ENCODE measurements at places on chromosomes 2 and 18.

DNA sequence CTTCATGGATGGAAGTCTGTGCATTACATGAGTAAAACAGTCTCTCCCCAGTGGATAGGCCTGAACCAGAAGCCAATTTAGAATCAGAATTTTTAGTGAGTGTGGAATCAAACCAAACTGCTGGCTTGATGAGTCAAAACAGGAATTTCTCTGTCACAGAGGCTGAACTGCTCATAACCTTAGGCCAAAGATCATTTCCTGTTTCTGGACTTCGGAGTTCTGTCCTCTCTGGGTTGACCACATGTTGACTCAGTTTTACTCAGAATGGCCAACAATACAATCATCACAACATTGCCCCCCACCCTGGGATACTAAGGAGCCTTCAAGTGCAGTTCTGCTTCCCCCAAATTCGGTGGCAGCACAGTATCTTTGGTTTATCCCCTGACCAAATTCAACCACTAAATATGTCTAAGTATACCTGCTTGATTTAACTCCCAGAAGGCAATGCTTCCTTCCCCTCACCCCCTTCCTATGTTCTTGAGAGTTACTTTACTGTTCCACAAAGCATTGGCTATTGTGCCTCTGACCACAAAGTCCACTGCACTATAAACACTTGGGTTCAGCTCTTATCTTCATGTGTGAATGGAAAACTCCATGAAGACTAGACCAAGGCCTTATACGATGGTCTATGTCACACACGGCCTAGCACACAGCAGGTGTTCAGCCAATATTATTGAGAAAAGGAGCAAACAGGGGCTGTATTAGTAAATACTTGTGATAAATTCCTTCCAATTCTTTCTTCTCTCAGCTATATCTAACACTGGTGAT is 67.8 kb downstream of the NXPH2 start:
- DNase-seq, result peak; percentile 16

- no peak for DNase-seq
Observed at GRCh38 chr18:8942021-8942908, 160.2 kb upstream of the NDUFV2 start.

DNA sequence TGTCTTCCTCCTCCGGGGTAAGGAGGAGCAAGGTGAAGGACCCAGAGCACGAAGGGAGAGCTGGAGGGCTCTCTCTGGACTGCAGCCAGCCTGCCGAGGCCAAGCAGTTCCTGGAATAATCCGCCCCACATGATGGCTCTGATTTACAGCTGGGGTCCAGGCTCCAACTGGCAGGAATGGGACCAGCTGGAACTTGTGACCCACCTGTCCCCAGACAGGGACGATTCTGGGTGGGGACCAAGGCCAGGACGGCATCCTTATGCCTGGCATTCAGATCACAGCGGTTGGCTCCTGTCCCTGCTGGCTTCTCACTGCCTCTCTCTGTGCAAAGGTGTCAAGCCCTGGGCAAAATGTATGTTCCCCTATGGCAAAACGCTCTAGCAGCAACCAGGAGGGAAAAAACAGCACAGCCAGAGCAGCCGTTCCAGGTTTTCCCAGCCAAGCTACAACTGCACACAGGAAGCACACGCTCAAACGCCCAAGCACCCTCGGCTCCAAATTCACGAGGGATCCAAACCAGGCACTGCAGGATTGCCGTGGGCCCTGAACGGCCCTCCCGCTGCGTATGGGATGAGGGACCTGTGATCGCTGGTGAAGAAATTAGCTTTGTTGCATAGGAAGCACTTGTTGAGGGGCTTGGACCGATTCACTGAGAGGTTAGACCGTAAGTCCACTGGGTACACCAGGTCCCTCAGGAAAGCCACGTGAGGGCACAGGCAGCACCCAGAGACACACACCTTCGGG is 35.8 kb downstream of the FAM178B start:
- DNase-seq, result peak; percentile 16

DNA sequence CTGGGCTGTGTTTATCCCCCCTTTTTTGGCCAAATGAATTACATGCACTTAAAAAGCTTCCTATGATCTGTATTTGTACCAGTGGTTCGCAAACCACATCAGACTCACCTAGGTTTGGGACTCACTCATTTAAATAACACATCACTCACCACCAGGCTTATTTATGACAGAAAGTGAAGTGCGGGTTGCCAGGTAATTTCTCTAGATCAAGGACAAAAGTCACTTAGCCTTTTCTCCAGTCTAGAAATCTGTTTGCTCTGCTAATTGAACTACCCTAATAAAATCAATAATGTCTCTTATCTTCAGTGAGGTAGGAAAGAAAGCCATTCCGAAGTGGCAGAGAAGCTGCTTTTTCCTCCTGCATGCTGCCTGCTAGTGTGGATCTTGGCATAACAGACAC is 88.1 kb upstream of the SLC8A1 start:
- no peak for DNase-seq

GRCh38 chr2:11790228-11790627 is 43.8 kb downstream of the LPIN1 start:
- DNase-seq, result no peak

GRCh38 chr2:66733364-66733999 is 298.6 kb downstream of the MEIS1 start:
- peak; percentile 64 for DNase-seq
